ENCODE measurements at places on chromosomes 5 and 9.

DNA sequence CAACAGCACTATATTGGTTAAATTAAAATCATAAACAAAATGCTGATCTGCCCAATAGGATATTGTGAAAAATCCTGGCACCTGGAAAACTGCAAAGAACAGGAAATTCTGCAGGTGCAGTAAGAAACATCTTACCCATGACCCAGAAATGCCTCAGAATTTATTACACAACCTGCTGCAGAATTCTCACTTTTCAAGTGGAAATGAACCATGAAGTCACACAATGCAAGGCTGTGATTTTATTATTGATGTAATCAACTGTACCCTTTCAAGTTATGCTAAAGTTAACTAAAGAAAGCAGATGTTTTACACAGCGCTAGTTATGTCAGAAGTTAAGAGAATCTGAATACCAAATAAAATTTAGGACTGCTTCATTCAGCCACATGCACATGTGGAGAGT lies 6.0 kb downstream of the STRBP start:
- DNase-seq, result no peak

GRCh38 chr9:104494808-104495207 lies 9.3 kb upstream of the OR13F1 start:
- no peak for DNase-seq

- DNase-seq, result no peak
Measured at GRCh38 chr5:116023619-116024018, 8.7 kb upstream of the ARL14EPL start.

GRCh38 chr5:91106842-91107511 lies 276.1 kb downstream of the ARRDC3 start:
- DNase-seq, result no peak

DNA sequence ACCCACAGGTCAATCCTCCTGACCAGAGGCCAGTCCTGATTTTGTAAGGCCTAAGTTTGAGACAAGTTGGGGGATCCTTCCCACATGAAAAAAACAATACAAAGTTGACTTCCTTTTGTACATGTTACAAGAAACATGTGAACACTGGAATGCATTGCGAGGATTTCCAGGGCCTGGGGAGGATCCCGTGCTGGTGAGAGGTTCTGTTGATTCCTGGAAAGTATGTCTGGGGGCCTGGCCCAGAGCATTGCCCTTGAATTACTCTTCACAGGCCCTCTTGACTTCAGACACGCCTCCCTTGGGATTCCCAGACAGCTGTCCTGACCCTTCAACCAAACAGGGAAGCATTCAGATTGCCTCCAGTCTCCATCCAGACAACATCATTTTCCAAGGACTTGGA lies 234.2 kb upstream of the IRX2 start:
- no peak for DNase-seq

DNA sequence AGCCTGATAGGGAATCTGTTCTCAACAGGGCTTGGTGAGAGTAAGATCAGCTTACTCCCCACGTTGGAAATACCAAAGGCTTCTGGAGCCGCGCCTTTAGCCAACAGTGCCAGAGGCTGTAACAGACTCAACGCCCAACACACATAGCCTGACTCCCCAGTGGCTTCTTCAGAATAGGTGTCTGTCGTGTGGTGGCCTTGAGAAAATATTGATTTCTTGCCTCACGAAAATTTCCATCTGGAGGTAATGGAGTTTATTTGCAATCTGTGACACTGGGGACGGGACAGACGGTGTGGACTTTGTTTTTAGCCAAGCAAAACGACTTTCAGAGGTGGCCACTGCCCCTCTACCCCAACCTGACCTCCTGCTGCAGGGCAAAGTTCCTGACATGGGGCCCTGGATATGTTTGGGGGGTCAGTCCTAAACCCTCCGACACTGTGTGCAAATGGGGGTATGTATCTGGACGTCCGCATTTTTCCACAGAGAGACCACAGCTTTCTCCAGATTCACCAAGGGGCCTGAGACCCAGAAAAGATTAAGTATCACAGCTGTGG lies 189.3 kb downstream of the CDK5RAP2 start:
- DNase-seq, result no peak

- no peak for DNase-seq
Measured at GRCh38 chr5:147927901-147928300, 21.6 kb upstream of the C5orf46 start.

GRCh38 chr9:84320231-84320630 lies 20.3 kb downstream of the SLC28A3 start:
- DNase-seq, result no peak

GRCh38 chr5:172342918-172343317 lies 59.4 kb upstream of the UBTD2 start:
- DNase-seq, result no peak

DNA sequence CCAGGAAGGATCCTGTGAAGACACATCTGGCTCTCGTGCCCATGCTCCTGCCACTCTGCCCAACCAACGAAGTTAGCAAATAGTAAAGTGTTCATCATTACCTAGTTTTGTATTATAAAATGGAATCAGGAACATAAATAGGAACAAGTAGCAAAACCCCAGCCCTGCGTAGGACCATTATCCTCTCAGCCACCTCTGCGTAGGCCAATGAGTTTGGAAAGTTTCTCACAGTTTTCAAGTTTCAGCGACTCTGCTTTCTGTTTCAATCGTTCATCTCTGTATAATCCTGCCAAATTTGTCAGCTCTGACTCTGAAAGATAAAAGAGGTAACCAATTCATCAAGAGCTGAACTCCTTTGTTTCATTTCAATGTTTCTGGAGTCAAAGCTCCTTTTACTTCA lies 10.1 kb upstream of the SPATA24 start:
- peak; percentile 52 for DNase-seq

- DNase-seq, result no peak
Measured at GRCh38 chr9:2787065-2787464, 56.8 kb downstream of the PUM3 start.

DNA sequence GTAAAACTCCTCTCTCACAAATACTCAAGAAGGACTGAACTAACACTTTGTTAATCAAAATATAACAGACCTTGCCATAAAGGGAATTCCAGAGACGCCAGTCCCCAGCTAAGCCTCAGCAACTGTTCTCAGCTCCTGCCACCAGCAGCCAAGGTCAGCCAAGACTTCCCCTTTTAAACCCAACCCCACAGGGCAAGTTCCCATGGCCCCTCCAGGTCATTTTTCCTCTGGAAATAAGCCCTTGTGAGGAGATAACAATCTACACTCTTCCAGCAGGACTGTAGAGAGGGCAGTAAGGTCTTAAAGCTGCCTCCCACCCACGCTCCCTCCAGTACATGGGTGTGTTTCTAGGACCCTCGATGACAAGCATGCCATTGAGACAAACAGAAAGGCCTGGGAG lies 78.3 kb downstream of the DPYSL3 start:
- no peak for DNase-seq

GRCh38 chr5:58944221-58944620 lies 361.3 kb downstream of the RAB3C start:
- no peak for DNase-seq

DNA sequence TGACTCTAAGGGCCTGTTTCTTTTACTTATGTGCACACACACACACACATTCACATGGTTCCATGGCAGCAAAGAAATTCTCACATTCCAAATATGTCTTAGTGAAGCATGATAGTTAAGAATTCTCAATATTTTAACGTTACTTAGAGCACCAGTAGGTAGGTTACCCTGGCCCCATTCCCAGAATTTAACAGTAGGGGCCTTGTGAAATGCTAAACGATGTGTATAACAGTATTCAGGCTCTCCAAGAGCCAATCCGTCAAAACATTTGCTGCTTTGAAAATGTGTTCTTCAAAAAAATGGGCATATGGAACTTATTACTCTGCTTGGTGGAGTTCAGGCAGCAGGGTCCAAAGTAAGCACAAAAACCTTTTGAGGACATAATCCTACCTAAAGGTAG lies 93.7 kb upstream of the DAB2 start:
- DNase-seq, result no peak

DNA sequence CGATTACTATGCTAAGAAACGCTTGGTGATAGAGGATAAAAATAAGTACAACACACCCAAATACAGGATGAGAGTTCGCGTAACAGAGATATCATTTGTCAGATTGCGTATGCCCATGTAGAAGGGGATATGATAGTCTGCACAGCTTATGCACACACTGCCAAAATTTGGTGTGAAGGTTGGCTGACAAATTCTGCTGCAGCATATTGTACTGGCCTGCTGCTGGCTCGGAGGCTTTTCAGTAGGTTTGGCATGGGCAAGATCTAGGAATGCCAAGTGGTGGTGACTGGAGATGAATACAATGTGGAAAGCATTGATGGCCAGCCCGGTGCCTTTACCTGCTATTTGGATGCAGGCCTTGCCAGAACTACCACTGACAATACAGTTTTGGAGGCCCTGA lies 208.4 kb downstream of the PDZD2 start:
- no peak for DNase-seq

DNA sequence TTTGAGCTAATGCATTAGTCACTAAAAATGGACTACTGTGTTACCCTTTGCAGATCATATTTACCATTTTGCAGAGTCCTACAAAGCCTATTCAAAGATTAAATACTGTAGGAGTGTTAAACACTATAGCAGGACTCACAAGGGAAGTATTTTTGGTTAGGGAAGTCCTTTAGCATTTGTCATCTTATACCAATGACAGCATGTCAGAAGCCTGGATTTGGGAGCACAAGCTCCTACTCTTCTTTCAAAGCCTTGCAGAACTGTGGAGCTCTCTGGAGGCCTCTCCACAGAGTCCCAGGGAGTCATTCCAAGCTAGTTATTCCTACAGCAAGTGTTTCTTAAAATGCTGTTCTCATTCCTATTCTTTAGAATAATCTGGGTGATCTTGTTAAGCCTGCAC lies 288.8 kb downstream of the PIK3R1 start:
- DNase-seq, result no peak

DNA sequence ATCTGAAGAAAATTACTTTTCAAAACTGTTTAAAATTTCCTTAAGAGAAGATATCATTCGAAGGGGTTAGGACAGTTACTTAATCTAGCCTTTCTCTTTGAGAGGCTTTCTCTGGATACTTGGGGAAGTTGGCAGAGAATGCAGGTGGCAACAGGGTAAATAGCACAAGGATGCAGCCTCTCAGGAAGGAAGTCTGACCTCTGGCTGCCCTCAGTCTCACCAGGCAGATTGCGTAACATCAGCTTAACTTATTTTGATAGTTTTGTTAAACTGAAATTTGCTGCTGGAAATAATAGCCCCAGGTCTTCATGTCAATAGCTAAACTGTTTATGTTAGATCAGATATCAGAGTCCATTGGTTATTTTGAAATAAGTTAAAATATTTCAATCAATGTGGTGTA lies 20.4 kb downstream of the CCDC192 start:
- no peak for DNase-seq

DNA sequence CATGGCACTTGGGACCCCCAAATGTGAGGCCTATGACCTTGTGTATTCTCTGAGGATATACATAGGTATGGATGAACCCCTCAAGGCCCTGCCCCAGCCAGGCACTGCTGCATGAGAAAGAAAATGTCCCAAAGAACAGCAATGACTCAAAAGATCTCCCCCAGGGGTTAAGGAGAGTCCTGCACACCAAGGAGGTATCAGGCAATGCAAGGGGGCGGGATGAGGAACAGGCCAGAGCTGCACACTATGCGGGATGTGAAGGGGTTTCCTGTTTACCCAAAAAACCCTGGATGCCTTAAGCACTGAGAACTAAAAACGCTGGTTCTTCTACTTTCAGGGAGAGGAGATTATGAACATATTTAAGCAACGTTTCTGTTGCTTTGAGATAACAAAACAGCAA lies 3.4 kb downstream of the RAPGEF1 start:
- no peak for DNase-seq

- DNase-seq, result no peak
Measured at GRCh38 chr5:132364319-132364718, 5.2 kb upstream of the SLC22A5 start.

GRCh38 chr5:155631116-155631515 lies 617.6 kb downstream of the KIF4B start:
- no peak for DNase-seq

GRCh38 chr9:122498883-122499288 lies 11.7 kb upstream of the OR1J2 start:
- peak; percentile 16 for DNase-seq

DNA sequence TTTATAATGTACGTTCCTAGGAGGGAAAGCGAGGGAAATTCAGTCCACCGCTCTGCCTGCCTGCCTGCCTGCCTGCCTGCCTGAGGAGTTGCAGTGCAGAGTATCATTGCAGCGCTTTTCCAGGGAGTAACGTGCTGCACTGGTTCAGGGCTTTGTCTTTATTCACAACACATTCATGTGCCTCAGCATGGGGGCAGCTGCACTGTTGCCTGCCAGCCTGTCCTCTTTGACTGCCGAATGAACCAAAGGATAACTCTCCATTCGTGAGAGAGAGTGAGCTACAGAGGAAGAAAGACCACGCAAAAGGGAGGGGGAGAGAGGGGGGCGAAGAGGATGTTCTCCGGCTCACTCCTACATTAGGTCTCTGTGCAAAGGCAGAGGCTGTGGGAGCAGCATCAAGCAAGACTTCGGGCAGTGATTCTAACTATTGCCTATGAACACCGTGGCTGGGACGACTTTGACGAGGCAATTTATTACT lies 791.2 kb downstream of the MAT2B start:
- no peak for DNase-seq
